Fibroblast of lung (primary cell): ENCODE measurements at places on chromosomes 16 and 17. TPM values are rescaled to one million over a fixed set of nuclear protein-coding genes. Genes with fewer than 3 reads are reported as not detected.

GRCh38 chr17:51873302-51873701 is 285.2 kb downstream of the CA10 start:
- no peak overlapping the region for H3K27ac ChIP-seq
- no peaks in the 10 kb centered on the region for H3K36me3 ChIP-seq
- no peak overlapping the region for H3K4me3 ChIP-seq
- DNase-seq: no peak
- H3K27me3 ChIP-seq: no peaks in the 10 kb centered on the region
- no peaks in the 10 kb centered on the region for H3K4me1 ChIP-seq

GRCh38 chr16:20216591-20217217 is 110.6 kb downstream of the GP2 start:
- H3K27ac ChIP-seq: no peak overlapping the region
- no peak for DNase-seq
- H3K4me3 ChIP-seq: no peak overlapping the region
- no peaks in the 10 kb centered on the region for H3K27me3 ChIP-seq
- no peaks in the 10 kb centered on the region for H3K4me1 ChIP-seq
- H3K36me3 ChIP-seq: no peaks in the 10 kb centered on the region

The MYH13 gene
- total RNA-seq: not detected in 2 replicates

The XYLT1 gene
- total RNA-seq: 12.3 and 21.8 TPM in 2 replicates

GRCh38 chr17:20022701-20023100 is 13.5 kb downstream of the SPECC1 start:
- H3K4me1 ChIP-seq: no peaks in the 10 kb centered on the region
- H3K4me3 ChIP-seq: no peak overlapping the region
- no peak overlapping the region for H3K27ac ChIP-seq
- H3K27me3 ChIP-seq: no peaks in the 10 kb centered on the region
- H3K36me3 ChIP-seq: no peaks in the 10 kb centered on the region

- H3K27ac ChIP-seq: no peak overlapping the region
- H3K27me3 ChIP-seq: peaks cover 10% of the 10 kb centered on the region
- H3K4me1 ChIP-seq: no peaks in the 10 kb centered on the region
- DNase-seq: no peak
- no peak overlapping the region for H3K4me3 ChIP-seq
Observed at GRCh38 chr16:89065458-89065822, 28.2 kb upstream of the ACSF3 start.
